ENCODE measurements at places on chromosomes 11 and 22.

- no peak for DNase-seq
Measured at GRCh38 chr11:4539603-4540219, 5.3 kb upstream of the OR52M1 start.

DNA sequence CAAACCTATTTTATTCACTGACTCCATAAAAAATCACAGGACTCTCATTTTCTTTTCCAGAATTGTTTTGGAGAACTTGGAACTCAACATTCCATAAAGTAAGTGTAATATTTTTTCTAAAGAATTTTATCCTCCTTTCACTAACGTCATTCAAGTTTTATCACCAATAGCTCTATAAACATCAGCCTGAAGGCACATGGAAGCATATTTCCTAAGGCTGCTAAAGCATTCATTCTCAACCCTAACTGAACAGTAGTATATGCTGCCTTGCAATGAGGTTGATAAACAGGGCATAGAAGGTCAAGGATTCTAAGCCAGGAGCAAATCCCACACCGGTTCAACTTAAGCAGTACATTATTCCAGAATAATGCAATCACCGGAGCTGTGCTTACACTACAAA lies 273.9 kb downstream of the RAB38 start:
- DNase-seq = no peak

DNA sequence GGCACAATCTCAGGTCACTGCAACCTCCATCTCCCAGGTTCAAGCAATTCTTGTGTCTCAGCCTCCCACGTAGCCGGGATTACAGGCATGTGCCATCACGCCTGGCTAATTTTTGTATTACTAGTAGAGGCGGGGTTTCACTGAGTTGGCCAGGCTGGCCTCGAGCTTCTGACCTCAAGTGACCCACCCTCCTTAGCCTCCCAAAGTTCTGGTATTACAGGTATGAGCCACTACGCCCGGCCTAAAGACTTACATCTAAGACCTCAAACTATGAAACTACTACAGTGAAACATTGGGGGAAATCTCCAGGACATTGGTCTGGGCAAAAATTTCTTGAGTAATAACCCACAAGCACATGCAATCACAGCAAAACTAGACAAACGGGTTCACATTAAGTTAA lies 13.8 kb upstream of the FAM181B start:
- no peak for DNase-seq

- DNase-seq = no peak
Measured at GRCh38 chr22:46916886-46917770, 154.7 kb downstream of the TBC1D22A start.
